ENCODE measurements at places on chromosomes 3 and 15. TPM values are rescaled to one million over a fixed set of nuclear protein-coding genes. Genes with fewer than 3 reads are reported as not detected.

The EFCC1 gene
- total RNA-seq: 0.24 TPM

The GOLGA8R gene
- total RNA-seq: 1.4 TPM

The TMIE gene
- total RNA-seq: 6.5 TPM

The ADAMTS17 gene
- total RNA-seq: 2.0 TPM

The CELSR3 gene
- total RNA-seq: 9.9 TPM

The GCNT3 gene
- 0.52 TPM for total RNA-seq

The MESP2 gene
- total RNA-seq: 1.3 TPM

- no peak for DNase-seq
Measured at GRCh38 chr3:139774560-139775302, 97.0 kb upstream of the NMNAT3 start.

- DNase-seq: no peak
Measured at GRCh38 chr3:126341755-126342150, 15.5 kb downstream of the KLF15 start.

DNA sequence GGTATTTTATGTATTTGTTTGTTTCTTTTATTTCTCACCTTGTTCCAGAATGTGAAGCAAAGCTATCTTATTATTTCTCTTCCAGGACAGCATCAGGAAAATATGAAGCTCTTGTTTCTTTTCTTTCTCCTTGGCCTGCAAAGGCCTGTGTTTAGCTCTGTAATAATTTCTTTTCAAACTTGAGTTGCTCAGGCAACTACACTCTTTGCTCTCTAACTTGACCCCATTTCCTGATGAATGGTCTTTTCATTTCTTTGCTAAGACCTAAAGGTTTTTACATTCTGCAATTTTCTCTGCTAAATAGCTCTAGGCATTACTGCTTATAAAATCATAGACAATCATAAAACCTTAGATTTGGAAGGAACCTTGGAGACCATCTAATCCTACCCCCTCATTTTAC lies 26.2 kb upstream of the ZNF770 start:
- DNase-seq: no peak

DNA sequence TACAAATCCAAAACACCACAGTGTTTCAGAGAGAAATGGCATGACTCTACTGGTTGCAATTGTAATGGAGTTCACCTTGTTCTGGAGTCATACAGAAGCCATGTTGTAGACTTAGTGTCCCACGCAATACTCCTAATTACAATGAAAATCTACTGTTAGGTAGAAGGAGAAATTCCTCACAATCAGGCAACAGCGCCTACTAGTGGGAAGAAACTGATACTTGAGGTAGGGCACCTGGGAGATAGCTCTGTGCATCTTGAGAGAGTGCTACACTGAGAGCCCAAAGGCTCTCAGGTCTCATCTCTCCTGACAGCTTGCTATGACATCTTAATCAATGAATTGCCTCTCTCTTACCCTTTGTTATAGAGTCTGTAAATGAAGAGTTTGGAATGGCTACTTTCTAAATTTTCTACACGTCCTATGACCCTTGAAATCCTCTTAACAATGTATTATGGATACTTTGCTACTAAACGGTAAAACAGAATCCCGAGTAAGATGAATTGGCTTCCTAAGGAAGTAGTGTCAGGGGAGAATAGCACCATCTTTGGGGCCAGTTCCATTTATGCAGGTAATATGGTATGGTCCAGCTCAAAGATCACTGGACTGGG lies 422.7 kb upstream of the TPRG1 start:
- peak; percentile 28 for DNase-seq

DNA sequence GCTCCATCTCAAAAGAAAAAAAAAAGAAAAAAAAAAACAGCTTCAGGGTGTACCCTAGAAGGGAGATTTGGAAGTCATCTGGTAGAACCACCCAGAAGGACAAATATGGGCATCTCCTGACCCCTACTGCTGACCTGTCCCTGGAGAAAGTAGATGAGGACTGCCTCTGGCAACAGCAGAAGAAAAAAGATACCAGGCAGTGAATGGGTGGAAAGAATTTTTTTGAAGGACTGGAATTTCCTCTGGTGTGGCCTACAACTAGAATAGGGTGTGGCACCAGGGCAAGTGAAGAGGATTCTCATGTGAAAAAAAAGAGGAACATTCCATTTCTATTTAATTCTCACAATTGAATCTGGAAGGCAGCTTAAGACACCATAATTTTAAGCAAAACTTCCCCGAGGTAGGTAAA lies 3.1 kb downstream of the ANXA2 start:
- peak; percentile 47 for DNase-seq

DNA sequence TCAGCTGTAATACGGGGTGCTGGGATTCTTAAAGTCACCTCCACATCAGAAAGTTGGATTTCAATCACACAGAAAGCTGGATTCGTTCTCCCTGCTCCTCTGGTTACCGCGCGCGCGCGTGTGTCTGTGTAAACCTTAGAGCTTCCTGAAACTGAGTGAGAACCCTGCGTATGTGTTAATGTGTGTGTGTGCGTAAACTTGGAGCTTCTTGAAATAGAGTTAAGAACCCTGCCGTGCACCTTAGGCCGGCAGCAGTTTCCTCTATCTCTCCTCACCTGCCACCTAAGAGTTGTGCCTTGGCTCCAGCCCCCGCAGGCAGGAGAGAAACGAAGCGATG lies 531 bp downstream of the LZTFL1 start:
- DNase-seq: no peak

- no peak for DNase-seq
Measured at GRCh38 chr3:195762611-195763010, 41.8 kb downstream of the MUC20 start.

- DNase-seq: peak; percentile 95
Measured at GRCh38 chr3:72661115-72661457, 187.2 kb downstream of the SHQ1 start.

GRCh38 chr15:58447271-58448010 lies 15.7 kb downstream of the LIPC start:
- DNase-seq: no peak

GRCh38 chr3:119571688-119572087 lies 7.6 kb upstream of the ADPRH start:
- no peak for DNase-seq

DNA sequence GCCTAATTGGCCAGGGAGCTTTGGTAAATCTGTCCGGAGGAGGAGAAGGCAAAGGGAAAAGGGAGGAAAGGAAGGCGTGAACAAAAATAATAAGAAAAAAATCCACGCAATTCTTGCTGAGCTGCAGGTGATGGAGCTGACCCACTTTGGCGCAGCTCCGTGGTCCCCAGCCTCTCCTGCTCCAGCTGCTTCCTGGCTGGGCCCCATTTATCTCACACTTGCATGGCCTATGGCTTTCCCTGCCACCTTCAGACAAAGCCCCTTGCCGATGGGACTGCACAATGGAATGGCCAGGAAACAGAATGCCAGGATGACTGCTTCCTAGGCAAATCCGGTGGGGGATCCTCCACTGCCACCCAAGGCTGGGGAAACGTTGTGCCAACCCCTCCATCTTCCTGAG lies 6.9 kb downstream of the INSYN1 start:
- no peak for DNase-seq

DNA sequence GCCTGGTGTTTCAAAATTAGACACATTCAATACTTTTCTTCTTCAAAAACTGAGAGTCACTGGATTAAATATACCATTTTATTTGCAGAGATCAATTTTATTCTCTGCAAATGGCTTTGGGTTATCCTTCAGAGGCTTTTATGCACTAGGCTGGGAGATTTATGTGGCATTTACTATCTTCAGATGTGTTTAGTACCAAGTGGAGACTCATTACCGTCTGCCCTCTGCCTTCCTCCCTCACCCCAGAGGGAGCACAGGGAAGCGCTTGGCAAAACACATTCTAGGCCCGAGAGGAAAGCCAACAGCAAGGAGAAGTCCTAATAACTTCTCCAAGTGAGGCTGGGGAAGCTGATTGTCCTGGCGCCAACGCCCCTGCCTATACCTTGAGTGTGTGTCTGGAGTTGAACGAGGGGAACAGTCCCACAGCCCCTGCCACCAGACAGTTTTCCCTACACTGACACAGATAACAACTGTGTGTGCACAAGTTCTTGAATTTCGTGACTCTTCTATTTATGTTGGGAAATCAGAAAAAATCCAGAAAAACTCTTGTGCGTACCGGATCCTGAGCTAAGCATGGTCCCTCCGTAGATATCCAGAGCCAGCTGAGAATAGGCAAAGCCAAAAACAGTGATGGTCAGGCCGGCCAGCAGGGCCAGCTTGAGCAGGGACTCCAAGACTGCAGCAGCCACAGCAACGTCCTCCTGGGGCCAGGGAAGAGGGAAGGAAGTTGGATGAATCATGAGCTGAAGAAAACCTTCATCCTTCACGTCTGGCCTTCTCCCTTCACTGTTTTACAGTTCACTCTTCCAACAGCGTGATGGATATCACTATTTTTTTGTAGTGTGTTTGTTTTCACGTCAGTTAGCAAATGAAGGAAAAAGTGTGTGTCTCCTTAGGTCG lies 26.6 kb downstream of the RFT1 start:
- DNase-seq: no peak

- no peak for DNase-seq
Measured at GRCh38 chr15:64847876-64848716, 6.4 kb downstream of the PLEKHO2 start.

GRCh38 chr15:32106401-32107381 lies 76.4 kb downstream of the CHRNA7 start:
- DNase-seq: no peak

DNA sequence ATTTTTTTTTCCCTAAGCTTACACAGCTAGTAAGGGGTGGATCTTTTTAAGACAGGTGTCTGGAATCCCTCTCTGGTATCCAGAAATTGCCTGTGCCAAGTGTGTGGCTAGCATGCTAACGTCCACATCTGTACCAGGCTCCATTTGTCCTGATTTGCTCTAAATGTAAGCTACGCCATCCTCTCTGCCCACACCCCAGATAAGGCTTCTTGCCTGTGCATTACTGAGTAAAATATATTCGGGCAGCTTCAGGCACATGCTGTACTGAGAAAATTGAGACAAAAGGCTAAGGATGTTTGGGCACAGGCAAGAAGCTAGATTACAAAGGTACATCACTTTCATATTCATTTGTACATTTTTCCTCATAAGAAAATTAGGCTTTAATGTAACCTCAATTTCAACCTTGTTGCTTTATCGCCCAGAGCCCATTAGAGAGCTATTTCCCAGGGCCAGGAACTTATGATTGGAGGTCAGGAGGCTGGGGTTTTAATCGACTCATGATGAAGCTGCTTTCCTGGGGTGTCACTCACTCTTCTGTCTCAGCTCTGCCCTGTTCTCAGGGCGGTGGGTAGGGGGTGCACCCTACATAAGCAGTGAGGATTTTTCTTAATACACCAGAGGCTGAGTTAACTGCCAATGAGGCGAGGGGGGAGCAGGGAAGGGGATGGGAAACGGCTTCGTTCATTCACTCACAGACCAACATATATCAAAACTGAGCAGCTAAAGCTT lies 106.3 kb downstream of the RORA start:
- DNase-seq: no peak

DNA sequence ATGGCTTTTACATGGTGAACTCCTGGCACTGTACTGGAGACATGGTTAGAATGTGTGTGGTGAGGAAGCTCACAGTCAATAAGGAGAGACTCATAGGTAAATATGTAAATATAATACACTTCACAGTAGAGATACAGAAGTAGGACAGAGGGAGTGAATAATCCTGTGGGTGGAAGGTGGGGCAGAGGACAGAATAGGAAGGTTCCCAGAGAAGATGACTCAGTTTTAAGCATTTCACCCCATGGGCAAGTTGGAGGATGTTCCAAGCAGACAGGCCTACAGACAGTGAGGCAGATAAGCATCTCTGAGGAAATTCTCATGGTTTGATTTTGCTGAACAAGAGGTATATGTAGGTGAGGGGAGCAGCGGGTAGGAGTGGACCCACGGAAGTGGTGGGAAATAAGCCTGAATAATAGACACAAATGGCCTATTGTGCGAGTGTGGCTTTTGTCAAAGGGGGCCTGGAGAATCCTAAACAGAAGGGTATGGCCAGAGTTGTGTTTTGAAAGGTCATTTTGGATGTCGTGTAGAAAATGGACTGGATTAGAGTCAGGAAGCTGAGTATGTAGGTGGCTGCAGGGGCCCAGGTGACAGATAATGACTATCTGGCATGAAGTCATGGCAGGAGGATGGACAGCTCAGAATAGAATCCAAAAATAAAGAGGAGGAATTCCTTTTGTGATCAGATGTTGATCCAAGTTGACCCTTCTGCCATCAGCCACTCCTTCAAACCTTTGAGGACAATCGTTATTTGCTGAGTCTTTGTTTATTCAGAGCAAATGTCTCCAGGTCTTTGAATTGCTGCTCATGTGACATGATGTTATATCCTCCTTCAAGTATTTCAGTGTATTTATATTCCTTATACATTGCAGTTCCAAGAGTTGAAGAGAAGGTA lies 97.3 kb upstream of the THRB start:
- DNase-seq: peak; percentile 18

DNA sequence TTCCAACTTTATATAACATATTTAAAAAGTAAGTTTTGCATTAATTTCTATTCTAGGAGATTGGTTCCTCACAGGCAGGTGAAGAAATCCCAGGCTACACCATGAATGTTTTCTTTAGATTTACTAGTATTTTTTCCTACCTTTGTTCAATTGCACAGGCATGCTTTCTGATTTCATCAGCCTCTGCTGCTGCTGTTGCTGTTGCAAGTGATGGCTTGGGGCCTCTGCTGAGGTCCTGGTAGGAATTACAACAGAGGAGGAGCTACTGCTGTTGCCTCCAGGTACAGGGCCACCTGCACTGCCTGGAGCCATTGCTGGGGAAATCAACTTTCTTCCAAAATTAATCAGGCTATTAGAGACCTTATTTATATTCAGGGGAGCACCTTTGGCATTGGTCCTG lies 353.3 kb downstream of the PLCL2 start:
- DNase-seq: no peak

- DNase-seq: no peak
Measured at GRCh38 chr3:117439812-117440211, 730.2 kb downstream of the TUSC7 start.

GRCh38 chr3:63588895-63589294 lies 63.6 kb upstream of the SNTN start:
- no peak for DNase-seq

DNA sequence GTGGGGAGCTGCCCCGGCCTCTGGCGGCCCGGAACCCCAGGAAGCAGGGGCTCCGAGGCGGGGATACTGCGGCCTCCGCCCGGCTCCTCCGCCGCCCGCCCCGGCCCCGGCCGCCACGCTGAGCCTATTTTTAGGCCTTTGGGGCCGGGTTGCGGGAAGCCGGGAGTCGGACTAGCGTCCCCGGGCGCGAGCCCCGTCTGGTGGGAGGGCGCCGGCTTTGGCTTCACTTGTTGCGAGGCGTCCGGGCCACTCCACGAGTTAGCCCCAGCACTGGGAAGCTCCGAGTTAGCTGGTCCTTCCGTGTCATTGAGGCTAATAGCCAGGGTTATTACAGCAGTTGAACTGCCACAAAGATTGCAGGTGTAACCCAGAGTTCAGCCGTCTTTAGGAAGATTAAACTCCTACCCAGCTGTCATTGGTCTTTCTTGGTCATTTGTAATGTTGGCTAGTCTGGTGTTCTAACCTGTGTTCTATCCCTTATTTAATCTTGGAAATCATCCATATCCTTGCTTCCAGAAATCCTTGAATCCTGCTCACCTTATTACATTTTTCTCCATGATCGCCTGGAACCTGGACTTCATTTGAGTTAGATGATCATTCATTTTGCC lies 791 bp downstream of the GYG1 start:
- DNase-seq: no peak

- no peak for DNase-seq
Measured at GRCh38 chr3:4850928-4851265, 128.3 kb upstream of the BHLHE40 start.

GRCh38 chr3:187458383-187458782 lies 90.2 kb downstream of the RTP4 start:
- DNase-seq: no peak

- DNase-seq: no peak
Measured at GRCh38 chr3:101458387-101458786, 54.6 kb downstream of the SENP7 start.
